ENCODE measurements at places on chromosomes 2 and 18. TPM values are rescaled to one million over a fixed set of nuclear protein-coding genes. Genes with fewer than 3 reads are reported as not detected.

MEP1B gene
- total RNA-seq = not detected

DNA sequence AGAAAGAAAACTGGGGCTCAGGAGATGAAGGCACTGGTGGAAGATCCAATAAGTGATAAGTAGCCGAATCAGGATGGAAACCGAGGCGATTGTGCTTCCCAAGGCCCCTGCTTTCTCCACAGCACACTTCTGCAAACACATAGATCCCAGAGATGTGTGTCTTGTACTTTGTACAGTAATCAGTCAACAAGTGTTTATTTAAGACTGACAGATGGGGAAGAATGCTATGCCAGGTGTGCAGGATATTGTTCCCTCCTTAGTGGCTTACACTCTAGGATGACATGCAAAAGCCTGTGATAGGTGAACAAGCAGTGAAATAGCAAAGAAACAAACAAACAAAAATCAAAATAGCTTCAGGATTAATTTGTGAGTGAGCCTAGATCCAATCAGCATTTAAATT lies 116.6 kb downstream of the ACTR3 start:
- DNase-seq = no peak

- DNase-seq = no peak
Measured at GRCh38 chr18:41501848-41502247, 453.2 kb upstream of the PIK3C3 start.

GRCh38 chr2:35355056-35355455 lies 1000.5 kb upstream of the CRIM1 start:
- DNase-seq = no peak

DNA sequence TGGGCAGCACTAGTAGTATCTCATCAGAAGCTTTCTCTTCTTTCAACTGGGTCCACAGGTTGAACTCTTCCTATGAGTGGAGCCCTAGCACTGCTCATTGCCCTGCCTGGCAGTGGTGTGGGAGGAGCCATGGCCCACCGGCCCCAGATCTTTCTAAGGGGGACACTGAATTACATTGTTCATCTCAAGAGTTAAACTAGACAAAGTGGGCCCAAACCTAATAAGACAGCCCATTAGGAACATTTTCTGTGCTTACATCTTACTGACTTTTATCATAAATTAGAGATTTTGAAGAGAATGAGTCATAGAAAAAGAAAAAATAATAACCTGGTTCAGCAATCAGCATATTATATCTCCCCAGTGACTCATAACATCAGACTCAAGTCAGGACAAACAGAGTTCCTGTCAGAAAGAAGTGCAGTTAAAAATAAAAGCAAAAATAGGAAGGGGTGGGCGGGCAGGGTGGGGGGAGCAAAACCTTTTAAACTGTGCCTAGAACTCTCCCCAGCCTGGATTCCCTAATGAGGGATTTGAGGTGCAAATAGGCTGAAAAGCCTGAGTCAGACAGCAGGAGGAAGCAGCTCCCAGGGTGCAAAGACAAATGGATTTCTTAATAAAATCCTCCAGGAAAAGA lies 161.6 kb upstream of the TRIB2 start:
- no peak for DNase-seq

ANKRD30BL gene
- total RNA-seq = not detected

DNA sequence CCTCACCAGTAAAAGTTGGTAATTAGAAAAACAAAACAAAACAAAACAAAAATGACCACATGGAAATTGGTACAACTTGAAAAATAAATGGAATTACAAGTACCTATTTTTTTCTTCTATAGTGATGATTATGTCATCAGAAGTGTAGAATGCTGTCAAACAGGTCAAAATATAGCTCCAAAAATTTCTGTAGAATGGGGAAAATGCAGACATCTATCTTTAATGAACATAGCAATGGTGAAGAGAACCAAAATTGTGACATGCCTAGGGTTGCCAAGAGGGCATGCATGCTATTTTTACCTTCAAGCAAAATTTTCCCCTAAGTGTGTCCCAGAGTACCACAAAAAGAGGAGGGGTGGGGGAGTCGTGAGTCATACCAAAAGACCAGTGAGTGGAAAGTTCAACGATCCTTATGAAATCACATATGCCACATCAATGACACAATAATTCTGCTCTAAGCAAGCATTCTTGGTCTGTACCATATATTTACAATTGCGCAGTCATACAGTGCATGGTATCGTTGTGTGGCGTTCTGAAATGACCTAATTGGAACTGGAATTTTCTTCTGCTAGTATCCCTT lies 1436.4 kb downstream of the SUCLG1 start:
- DNase-seq = no peak

TSGA10 gene
- 3.3 TPM for total RNA-seq

GRCh38 chr2:186379052-186379451 lies 107.0 kb upstream of the ZC3H15 start:
- no peak for DNase-seq

GRCh38 chr2:237593596-237594320 lies 3.2 kb upstream of the RAB17 start:
- no peak for DNase-seq

GRCh38 chr2:144625226-144625625 lies 105.3 kb upstream of the ZEB2 start:
- DNase-seq = no peak

DNA sequence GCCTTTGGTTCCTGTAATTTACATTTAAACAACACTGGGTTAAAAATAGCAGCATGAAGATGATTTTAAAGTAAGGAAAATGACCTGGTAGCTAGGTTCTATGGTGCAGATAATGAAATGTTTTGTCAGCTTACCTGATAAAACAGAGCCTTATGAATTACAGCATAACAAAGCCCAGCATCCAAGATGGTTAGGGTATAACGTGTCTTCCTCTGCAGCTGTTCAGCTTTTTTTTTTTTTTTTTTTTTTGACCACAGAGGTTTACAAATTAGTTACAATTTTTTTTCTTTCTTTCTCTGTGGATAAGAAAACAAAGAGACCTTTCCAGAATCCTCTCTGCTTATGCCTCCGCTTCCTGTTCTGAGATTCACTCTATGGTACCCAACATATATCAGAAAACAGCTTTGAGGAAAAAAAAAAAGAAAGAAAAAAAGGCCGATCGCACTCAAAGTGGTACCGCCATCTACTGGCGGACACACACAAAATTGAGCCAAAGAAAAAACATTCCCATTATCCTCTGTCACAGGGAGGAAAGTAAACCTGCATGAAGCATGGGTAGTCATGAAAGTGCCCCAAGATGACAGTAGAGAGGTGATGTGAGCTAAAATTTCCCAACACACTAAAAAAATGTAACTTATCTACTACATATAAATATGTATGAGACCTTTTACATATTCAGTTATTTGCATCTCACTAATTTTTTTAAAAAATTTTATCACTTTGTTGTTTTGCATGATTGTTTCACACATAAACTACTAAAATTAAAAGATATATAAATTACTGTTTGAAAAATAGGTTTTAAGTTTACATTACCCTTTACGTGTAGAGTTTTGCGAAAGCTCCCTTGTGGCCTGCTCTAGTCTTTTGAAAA lies at the start of gene SCN3A:
SCN3A (minus strand) TSS at position 362 of the 871 bp plus-strand sequence. CDS start 27,656 bp downstream, outside the sequence.
- no peak for DNase-seq

CCDC141 gene
- 116 TPM for total RNA-seq

MYO1B gene
- 18.9 TPM for total RNA-seq

- DNase-seq = no peak
Measured at GRCh38 chr2:205696927-205697441, 14.7 kb downstream of the NRP2 start.

GRCh38 chr2:166154685-166155338 lies 27.0 kb upstream of the SCN1A start:
- DNase-seq = no peak

UNC80 gene
- not detected for total RNA-seq

DNA sequence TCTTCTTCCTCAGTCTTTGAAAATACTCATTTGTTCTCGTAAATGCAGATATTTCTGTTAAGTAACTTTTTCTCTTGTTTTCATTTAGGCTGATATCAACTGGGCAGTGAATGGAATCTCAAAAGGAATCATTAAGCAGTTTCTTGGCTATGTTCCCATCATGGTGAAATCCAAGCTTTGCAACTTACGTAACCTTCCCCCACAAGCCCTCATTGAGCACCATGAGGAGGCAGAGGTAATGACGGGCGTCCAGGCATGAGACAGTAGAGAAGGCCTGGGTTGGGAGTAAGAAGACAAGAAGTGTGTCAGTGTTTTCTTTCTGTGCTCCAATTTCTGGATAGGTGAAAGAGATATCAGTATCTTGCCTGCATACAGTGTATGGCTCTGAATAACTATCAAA lies 5.1 kb downstream of the POLR1B start:
- no peak for DNase-seq

COMMD1 gene
- total RNA-seq = 59.5 TPM

C2orf78 gene
- total RNA-seq = not detected

DNA sequence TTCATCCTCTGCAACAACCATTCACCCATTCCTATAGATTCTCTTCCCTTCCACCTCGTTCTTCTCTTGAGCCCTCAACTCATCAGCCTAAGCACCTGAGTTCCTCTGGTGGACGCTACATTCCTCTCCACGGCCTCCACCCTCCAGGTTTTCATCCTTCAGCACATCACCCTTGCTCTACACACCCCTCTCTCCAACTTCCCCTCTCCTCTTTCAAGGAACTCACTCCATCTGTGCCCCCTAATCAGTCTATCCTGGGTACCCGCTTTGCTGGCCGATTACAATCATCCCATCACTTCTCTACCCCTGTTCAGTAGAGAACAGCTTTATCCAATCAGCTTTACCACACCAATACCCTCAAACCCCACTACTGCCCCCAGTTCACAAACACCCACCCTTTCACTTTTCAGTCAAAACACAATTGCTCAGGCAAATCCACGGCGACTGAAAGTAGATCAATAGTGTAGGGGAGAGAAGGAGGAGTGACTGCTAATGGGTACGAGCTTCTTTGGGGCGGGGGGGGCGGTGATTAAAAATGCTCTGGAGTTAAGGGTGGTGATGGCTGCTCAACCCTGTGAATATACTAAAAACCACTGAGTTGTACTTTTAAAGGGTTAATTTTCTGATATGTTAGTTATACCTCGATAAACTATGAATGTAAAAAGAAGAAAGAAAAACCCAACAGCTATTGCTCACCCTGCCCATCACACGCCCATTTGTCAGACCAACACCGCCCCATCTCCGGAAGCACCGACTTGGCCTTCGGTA lies 857 bp downstream of the DYM start:
- no peak for DNase-seq

GRCh38 chr2:27804146-27804545 lies 32.6 kb downstream of the MRPL33 start:
- DNase-seq = no peak

CFAP65 gene
- total RNA-seq = not detected

CD207 gene
- 0.41 TPM for total RNA-seq

DNA sequence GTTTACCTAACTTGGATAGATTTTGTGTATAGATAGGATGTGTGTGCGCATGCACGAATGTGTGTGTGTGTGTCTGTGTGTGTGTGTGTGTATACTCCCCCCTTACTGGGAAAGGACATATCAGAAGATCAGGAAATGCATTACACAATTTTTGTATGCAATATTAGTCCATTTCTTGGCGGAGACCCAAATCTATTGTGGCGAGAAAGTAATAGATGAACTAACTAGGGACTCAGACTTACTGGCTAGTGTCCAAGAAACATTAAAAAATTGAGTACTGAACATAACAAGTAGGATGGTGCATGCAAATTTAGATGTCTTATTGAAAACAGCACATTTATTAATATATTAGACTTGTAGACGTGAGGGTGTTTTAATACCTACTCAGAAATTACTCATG lies 1036.5 kb upstream of the FANCL start:
- DNase-seq = no peak

- DNase-seq = no peak
Measured at GRCh38 chr2:75375646-75376582, 176.6 kb upstream of the TACR1 start.

DNA sequence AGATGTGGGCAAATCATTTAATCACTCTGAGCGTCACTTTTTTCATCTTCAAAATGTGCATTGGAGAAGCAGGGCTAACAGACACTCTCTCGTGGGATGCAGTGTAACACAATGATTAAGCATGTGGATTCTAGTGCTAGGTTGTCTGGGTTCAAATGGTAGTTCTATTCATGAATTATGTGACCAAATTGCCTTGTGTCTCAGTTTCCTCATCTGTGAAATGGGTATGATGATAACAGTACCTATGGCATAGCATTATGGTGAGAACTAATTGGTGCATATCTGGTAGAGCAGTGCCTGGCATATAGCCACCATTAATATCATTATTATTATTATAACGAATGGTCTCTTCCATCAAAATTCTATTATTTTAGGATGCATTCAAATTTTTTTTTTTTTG lies 142.4 kb upstream of the SIX3 start:
- no peak for DNase-seq

DNA sequence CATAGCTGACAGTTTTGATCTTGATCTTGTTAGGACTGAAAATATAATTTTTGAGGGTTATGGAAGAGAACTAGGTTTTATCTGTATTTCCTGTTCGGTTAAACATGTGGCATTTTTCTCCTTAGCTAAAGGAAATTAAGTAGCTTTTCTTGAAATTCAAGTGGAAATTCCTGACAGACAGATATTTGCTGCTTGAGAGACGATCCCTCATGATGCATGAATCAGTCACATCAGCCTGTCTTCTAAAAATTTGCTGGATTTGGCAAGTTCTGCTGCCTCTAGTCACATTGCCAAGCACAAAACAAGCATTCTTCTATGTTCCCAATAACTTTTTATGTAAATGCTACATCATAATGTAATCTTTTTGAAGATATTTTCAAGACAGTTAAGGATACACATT lies 201.8 kb upstream of the ATP5MC3 start:
- no peak for DNase-seq

DNA sequence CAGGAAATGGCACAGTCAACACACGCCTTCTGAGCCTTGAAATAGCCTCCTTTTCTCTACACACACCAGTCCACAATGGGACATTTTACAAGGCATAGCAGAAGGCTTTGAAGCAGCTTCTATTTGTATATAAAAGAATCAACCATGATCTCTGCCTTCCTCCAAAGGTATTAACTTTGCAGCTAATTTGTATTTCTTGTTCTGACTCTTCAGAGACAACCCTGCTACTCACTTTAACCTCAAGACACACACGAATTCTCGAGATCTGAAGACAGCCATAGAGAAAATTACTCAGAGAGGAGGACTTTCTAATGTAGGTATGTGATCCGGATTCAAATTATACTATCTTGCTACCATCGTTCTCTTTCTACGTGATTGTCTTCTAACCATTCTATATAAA lies 104.6 kb downstream of the VIT start:
- no peak for DNase-seq

GRCh38 chr2:231191896-231192872 lies 6.2 kb upstream of the ARMC9 start:
- DNase-seq = peak; percentile 84

- no peak for DNase-seq
Measured at GRCh38 chr2:107591561-107592279, 235.0 kb upstream of the RGPD4 start.
